Epithelial cell of esophagus (primary cell): ENCODE measurements at places on chromosomes 1 and 21.

GRCh38 chr1:20207546-20207945 is 21.2 kb upstream of the PLA2G2C start:
- peak; percentile 88 for DNase-seq

GRCh38 chr1:213245260-213245910 is 194.3 kb downstream of the RPS6KC1 start:
- DNase-seq, result no peak

DNA sequence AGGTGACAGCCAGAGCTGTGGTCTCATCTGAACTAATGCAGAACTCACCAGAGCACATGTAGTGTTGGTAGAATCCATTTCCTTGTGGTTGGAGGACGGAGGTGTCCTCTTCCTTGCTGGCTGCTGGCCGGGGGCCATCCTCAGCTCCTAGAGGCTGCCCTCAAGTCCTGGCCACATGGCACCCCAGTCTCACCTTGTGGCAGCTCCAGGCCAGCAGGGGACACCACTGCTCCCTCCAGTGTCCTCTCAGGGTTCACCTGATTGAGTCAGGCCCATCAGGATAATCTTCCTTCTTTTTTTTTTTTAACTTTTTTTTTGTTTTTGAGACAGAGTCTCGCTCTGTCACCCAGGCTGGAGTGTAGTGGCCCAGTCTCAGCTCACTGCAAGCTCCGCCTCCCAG is 2.9 kb downstream of the KCNE1 start:
- DNase-seq, result no peak

DNA sequence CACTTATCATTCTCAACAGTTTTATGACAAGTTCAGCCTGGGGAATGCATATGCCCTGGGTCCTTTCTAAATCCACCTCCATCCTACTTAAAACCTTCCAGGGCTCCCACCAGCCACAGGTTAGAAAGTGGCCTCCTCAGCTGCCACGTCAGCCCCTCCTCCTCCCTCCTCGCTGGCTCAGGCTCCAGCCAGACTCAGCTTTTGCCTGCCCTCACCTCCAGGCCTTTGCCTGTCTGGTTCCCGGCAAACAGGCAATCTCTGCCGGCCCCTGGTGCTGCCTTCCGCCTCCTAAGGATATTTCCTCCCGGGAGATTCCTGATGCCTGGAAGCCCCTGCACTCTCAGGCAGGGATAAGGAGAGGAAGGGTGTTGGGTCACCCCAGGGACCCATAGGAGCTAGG is 9.5 kb downstream of the RHBG start:
- no peak for DNase-seq

DNA sequence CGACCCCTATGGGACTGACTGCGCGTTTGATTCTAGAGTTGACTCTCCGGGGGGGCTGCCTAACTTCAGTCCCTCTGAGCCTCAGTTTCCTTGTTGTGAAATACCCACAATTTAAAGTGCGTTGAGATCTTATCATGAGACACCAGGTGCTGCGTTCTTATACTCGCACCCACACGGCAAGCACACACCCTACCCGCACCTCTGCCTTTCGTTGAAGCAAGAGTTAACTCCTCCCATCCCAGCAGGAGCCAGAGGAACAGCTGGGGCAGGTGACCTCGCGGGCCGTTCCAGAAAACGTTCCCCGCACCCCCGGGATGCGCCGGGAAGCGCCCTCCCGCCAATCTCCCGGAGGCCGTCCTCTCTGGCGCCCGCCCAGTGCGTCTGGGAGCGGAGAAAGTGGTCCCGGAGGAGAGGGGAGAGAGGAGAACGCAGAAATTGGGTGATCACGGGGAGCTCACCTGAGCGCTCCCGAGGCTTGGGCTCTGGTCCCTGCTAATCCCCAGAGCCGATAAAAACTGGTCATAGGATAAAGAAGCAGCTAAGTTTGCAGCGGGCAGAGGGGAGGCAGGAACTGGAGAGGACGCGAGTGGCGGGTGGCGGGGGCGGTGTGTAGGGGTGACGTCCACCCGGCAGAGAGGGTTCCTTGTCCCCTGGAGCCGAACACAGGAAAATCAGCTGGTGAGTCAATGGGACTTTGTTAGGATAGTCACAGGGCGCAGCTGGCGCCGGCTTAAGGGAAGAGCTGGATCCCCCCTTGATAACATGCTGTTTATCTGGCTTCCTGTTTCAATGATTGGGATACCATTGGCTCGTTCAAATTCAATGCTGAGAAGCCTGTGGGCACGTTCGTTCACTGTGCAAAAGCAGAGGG is 869 bp downstream of the NAV1 start:
- peak; percentile 36 for DNase-seq

DNA sequence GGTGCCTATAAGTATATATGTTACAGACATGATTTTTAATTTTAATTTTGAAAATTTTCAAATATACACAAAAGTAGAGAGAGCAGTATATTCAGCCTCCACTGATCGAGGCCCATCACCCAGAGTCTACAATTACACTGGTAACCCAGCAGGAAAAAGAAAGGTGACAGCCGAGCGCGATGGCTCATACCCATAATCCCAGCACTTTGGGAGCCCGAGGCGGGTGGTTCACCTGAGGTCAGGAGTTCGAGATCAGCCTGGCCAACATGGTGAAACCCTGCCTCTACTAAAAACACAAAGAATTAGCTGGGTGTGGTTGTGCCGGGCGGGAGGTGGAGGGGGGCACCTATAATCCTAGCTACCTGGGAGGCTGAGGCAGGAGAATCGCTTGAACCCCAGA is 1.4 kb downstream of the YBEY start:
- DNase-seq, result no peak

DNA sequence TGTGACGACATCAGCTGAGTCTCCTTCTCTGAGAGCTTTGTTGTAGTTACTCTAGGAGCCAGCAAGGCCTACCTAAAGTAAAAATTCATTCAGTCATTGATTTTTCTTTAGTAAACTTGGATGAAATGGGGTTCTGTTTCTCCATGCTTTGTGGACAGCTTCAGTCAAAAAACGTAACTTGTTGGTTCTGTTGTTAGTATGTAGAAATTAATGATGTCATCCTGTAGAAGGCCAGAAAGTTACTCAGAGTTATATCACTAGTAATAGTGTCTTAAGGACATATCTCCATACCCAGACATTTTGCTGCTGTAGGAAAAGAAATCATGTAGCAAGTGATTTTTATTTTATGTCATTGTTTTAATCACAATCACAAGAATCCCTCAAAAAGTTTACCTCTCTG is 43.0 kb downstream of the KDM1A start:
- peak; percentile 38 for DNase-seq

DNA sequence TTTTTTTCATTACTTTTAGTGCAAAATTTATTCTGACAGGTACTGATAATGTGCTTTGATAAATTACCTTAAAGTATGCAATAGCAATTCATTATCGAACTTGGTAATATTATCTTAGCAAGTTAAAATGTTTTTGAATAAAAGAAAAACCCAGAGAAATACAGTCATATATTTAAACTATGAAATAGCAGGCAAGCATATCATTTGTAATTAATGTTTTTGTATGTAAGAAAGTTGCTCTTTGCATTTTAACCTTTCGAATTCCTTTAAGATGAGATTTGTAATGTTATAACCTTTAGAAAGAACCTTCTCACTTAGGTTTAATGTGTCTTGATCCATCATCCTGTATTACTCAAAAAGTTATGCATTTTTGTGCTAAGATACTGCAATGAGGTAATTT is 585.6 kb downstream of the PTBP2 start:
- DNase-seq, result no peak

- no peak for DNase-seq
Observed at GRCh38 chr1:230563591-230563990, 78.7 kb upstream of the COG2 start.

GRCh38 chr1:232880354-232880753 is 70.1 kb upstream of the NTPCR start:
- peak; percentile 61 for DNase-seq
